Endothelial cell (in vitro differentiated cells): ENCODE measurements at places on chromosomes 2 and 18.
A peak's percentile ranks its signal among the peaks of the same experiment; 100 is the strongest.

- no peak for DNase-seq
Measured at GRCh38 chr2:128292599-128293425, 25.9 kb downstream of the HS6ST1 start.

- DNase-seq: no peak
Measured at GRCh38 chr2:37721201-37721560, 49.7 kb upstream of the CDC42EP3 start.

GRCh38 chr2:231244382-231245248 is 46.2 kb downstream of the ARMC9 start:
- DNase-seq: no peak

DNA sequence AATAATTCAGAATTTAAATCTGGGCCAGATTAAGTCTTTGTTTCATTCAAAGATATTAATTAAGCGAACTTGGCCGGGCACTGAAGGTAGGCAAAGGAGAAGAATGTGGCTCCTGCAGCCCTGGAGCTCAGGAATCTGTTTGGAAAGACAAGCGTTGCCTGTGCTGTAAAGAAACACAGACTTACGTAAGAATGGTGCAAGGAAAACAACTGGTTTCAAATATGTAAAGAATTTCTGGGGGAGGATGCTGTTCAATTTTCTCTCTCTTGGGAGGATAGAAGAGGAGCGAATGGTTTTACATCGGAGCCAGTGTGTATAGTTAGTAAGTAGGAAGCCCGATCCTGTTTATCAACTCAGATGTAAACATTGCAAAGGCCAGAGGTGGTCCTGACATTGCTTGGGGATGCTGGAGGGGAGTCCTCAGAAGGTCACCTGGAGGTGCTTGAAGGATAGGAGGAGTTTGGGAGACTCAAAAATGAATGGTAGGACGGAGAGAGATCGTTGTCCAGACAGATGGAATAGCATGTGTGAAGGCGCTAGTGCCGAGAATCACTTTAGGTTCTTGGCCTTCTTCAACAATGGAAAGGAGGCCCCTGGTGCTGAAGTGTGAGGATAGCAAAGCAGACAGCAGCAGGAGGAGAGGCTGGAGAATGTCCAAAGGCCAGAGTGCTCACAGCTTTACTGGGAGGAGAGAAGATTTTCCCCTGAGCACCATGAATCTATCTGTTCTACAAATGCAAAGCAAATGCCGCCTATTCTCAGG is 456.1 kb downstream of the LPIN1 start:
- no peak for DNase-seq

- no peak for DNase-seq
Measured at GRCh38 chr2:231357931-231358330, 37.6 kb upstream of the B3GNT7 start.

GRCh38 chr2:156589381-156590079 is 153.4 kb downstream of the GPD2 start:
- DNase-seq: no peak

DNA sequence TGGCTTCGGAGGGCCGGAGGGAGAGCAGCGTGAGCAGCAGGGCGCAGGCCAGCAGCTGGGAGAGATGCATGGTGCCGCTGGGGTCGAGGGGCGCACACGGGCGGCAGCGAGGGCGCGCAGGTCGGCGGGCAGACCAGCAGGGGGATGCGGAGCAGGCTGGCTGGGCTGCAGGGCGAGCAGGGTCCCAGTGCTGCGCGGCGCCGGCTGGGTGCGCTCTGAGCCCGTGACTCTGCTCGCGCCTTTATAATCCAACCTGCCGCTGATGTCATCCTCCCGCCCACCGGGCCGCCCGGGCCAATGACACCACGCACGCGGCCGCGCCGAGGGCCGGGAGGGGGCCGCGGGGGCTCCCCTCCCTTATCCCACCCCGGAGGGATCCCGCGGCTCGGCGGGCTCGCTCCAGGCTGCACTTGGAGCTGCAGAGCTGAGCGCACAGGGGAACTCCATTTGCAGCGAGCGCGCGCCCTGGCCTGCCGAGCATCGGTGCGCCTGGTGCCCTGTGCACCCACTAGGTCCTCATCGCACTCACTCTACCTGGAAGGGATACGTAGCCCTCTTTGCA is at the start of gene NPPC:
NPPC (minus strand) TSS at position 217 of the 562 bp plus-strand sequence; CDS start at position 70, 147 bp downstream.
- DNase-seq: peak; percentile 74
